ENCODE measurements at places on chromosomes 3 and 15.

- DNase-seq, result no peak
These were observed 608.4 kb downstream of the CADM2 start for GRCh38 chr3:85567071-85567676.

GRCh38 chr15:59678620-59679019 lies 10.5 kb downstream of the BNIP2 start:
- no peak for DNase-seq

DNA sequence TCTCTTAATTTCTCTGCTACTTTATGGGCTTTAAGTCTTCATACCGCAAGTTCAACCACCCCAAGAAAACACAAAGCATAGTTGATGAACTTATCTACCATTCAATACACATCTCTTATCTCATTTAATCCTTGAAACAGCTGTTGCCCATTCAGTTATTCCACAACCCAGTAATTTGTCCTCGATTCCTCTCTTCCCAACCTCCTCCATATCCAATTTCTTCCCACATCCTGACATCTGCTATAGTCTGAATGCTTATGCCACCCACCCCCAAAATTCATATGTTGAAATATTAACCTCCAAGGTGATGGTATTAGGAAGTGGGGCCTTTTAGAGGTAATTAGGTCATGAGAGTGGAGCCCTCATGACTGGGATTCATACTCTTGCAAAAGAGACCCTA lies 345.4 kb downstream of the ERC2 start:
- no peak for DNase-seq

GRCh38 chr15:28962851-28963710 lies 77.3 kb downstream of the APBA2 start:
- DNase-seq, result no peak

DNA sequence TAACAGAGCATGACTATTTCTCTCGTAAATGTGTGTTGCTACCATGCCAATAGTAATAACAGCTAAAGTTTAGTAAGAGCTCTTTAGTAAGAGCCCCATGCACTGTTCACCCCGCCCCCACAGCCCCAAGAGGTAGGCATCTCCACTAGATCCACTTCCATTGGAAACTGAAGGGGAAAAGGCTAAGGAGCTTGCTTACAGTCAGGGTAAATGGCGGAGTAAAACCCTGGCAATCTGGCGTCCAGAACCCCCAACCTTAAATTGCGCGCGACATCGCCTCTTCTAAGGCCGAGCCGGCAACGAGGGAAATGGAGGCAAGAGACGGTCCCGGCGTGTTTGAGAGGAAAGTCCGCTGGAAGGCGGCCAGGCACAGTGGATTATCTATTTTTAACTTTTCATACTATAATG lies 654 bp upstream of the C3orf38 start:
- no peak for DNase-seq

DNA sequence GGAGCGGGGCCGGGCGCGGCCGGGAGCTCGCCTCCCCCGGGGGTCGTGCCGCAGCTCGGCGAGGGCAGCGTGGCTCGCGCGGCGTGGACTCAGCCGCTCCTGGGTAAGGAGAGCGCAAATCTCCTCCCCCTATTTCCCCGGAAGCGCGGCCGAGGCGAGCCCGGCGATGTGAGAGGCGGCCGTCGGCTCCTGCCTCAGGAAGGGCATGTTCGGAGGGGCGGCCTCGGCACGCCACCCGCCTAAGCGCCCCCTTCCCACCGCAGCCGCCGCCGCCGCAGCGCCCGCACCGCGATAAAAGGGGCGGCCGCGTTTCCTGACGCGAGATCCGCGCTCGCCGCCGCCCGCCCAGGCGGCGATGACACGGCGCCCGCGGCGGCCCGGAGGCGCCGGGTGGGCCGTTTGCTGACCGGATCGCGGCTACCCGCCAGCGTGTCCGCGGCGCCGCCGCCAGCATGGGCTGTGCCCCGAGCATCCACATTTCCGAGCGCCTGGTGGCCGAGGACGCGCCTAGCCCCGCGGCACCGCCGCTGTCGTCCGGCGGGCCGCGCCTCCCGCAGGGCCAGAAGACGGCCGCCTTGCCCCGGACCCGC lies at the start of gene PDE8A:
Gene PDE8A, plus strand, starts transcription at position 146 of the 590 bp plus-strand sequence. Its CDS starts 307 bp downstream, at position 453.
- DNase-seq, result peak; percentile 15

DNA sequence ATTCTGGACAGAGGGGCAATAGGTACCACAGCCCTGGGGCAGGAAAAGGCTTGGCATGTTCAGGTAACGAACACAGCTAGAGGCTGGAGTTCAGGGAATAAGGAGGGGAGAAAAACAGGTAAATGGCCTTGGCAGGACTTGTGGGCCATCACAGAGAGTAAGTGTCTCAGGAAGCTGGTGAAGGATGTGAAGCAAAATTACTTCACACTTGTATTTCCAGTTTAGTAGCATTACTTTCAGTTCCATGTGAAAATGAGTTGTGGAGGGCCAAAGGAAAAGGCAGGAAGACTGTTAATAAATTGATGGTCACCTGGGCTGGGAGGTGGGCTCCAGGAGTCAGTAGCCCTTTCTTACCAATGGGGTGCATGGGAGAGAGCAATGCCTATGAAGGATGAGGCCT lies 25.6 kb downstream of the TRIM42 start:
- no peak for DNase-seq

- no peak for DNase-seq
These were observed 96.3 kb upstream of the DLG1 start for GRCh38 chr3:197394464-197395321.

GRCh38 chr3:194204042-194204987 lies 68.4 kb downstream of the HES1 start:
- DNase-seq, result no peak

GRCh38 chr3:105856605-105857004 lies 12.2 kb downstream of the CBLB start:
- DNase-seq, result no peak

- DNase-seq, result no peak
These were observed 67.0 kb downstream of the CLDN11 start for GRCh38 chr3:170485696-170486095.

DNA sequence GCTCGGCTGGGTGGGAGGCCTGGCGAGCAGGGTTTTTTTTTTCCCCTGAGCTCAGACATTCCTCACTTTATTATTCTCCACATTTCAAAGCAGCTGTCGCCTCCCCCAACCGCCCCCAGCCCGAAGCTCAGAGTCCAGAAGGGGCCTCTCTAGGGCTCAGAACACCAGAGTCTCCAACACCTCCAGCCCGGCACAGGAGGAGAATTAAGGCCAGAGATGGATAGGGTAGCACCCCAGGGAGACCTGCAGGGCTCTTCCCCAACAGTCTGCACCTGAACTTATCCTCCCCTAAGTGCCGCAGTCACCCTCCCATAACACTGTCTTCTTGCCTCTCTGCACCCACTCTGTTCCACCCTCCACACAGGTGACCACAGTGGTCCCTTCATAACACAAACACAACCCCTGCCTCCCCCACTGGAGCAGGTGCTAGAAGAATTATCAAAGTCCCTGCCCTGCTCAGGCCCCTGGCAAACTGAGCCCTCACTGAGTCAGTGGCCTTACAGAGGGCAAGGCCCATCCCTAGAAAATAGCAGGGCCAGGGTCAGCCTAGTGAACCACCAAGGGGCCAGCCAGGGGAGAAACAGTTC lies 14.1 kb downstream of the MYL3 start:
- no peak for DNase-seq

GRCh38 chr3:40387001-40387894 lies at the start of gene ENTPD3:
ENTPD3 (plus strand) TSS chr3:40387184; CDS start chr3:40388058, 874 bp downstream.
- no peak for DNase-seq

- DNase-seq, result no peak
These were observed 32.2 kb downstream of the GPD1L start for GRCh38 chr3:32138545-32139104.

DNA sequence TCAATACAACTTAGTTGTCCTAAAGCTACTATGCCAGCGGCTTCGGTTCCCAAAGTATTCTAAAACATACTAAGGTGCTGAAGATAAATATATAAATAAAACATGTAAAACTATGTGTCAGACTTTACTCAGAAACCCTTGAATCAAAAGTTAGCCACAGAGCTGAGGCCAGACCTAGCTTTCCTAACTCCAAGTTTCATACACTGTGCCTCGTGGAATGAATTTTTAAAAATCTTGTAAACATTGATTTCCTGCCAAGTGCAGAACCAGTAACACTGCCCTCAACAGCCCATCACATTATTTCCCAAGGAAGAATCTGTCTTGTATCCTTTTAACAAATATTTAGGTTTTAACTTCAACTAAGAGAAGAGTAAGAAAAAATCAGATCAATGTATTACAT lies 36.4 kb downstream of the TAMM41 start:
- no peak for DNase-seq

- DNase-seq, result no peak
These were observed 171.8 kb upstream of the PROK2 start for GRCh38 chr3:71956716-71957115.

DNA sequence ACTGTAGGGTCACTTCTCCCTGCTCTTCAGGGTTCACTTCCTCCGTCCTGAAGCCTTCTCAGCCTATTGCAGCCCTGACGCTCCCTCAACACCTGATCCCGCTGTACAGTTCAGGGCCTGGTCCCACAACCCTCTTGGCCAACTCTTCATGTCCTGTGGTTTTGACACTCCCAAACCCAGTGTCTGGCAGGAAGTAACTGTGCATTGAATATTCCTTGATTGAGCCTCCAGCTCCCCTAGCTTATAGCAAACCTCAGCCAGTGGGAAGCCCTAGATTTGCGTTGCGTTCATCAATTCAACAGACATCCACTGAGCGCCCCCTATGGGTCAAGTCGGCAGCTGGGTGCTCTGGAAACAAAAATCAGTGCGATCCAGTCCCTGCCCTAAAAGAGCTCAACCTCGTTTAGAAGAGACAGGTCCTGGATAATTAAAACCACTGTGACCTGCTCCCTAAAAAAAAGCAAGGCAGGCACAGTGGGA lies 13.5 kb downstream of the UBAP1L start:
- no peak for DNase-seq

DNA sequence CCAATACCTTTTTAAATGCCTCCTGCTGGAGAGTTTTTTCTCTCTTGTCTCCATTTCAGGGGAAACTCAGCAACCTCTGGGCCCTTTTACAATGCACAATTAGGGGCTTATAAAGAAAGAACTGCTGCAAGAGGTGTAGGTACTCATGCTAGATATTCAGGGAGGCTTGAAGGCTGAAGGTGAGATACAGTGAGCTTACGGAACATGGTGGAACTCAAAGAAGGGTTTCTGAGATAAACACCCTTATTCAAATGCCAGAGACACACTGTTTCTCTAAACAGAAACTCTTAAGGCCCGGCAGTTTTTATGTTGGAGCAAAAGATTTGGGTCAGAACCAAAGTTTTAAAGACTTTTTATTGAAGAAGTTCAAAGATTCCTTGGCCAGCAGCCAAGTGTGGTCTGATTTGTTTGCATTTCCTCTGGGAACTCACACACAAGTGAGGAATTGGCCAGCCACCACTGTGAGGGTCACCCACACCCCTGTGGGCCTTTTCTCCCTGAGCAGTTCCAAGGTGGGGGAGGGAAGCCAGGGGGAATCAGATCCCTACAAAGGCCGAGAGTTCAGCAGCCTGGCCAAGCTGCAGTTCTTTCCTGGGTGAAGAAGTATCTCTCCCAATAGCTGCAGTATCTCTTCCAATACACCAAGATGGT lies 47.8 kb downstream of the TNFAIP8L3 start:
- no peak for DNase-seq

DNA sequence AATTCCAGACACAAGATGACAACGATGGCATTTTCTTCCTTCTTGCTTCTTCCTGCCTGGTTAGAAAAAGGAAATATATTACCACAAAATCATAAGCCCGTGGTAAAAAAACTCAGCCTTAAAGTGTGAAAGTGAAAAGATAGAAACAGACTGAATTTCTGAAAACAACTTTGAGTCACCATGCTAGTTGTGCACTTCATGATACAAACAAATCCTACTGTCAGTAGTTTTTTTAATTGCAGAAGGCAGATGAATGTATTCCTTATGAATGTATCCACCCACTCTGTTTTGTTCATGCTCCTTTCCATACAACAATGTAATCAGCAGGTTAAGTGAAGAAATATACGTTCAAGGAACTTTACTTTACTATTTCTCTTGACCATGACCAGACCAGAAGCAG lies 1144.7 kb downstream of the OTOL1 start:
- no peak for DNase-seq

GRCh38 chr3:128523591-128523990 lies 30.6 kb upstream of the GATA2 start:
- no peak for DNase-seq

GRCh38 chr15:65833501-65834205 lies 35.6 kb upstream of the RAB11A start:
- DNase-seq, result no peak

DNA sequence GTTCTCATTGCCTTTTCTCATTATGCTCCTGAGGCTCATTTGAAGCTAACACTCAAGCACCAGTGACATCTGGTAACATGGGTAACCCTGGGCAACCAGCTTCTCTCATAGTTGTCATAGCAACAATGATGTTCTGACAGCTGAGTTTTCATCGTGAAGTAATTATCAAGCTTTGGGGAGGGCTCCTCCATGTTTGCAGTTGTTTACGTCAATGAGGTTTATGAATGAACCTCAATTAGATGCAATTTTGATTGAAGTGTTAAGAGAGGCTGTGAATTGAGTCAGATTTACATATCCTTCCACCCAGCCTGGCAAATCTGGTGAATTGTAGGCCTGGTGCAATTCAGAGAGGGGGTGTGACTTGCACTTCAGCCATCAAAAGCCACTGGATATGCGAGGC lies 119.3 kb upstream of the CHD2 start:
- no peak for DNase-seq

GRCh38 chr3:39325236-39325635 lies 4.3 kb upstream of the CCR8 start:
- no peak for DNase-seq

DNA sequence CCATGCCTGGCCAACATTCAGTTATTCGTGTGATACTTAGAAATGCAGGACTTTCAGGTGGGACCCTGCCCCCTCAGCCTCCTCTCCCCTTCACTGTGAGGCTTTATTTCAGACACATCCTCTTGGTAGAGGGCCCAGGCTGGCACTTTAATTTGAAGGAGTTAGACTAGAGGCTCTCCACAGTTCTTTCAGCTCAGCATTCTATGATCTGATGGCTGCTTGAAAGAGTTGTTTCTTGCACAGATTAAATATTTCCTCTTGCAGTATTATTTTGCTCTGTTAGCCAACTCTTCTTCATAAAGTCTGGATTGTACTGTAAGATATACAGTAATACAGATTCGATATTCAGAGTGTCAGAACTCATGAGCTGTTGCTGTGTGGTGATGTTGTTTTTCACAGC lies 35.1 kb downstream of the CTDSPL start:
- no peak for DNase-seq

GRCh38 chr15:27622371-27622770 lies 476.7 kb downstream of the OCA2 start:
- no peak for DNase-seq

GRCh38 chr15:67792250-67792942 lies 32.9 kb upstream of the SKOR1 start:
- DNase-seq, result no peak

Data from stimulated activated CD8-positive, alpha-beta memory T cell treated with anti-CD3 and anti-CD28 coated beads, Interleukin-7, amount 100 ng/mL, for 1 hour (primary cell).